ENCODE measurements at places on chromosomes 7 and 10.

GRCh38 chr7:142418326-142418725, 160.5 kb upstream of the PRSS58 start:
- no peak for DNase-seq

- DNase-seq, result no peak
Measured at GRCh38 chr10:30928742-30929141, 102.9 kb downstream of the ZNF438 start.

- no peak for DNase-seq
Measured at GRCh38 chr10:88946965-88947590, 5.5 kb downstream of the ACTA2 start.

- no peak for DNase-seq
Measured at GRCh38 chr7:132456418-132456817, 119.9 kb downstream of the PLXNA4 start.

DNA sequence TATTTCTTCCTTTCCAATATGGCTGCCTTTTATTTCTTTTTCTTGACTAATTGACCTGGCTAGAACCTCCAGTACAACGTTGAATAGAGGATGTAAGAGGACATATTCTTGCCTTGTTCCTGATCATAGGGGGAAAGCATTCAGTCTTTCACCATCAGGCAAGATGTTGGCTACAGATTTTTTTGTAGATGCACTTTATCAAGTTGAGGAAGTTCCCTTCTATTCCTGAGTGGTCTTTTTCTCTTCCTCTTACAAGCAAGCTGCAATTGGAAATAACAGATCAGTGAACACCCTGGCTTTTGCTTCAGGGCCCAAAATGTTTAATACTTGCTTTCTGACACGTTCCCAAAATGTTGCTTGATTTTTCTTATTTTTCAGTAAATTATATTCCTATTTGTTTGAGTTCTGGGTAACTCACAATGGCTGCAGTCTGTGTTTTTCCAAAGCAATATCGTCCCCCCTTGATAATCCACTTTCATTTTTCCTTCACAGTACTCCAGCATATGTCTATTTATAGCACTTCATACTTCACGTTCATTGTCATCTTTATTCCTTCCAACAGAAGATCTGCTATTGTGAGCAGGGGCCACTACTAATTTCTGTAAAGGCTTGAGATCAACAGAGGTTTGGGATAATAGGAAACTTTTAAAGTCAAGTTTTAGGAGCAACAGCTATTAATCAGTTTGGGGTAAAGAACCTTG, 11.7 kb downstream of the CPEB3 start:
- DNase-seq, result no peak

GRCh38 chr7:155645662-155646061, 1.2 kb downstream of the RBM33 start:
- DNase-seq, result no peak

GRCh38 chr7:22610951-22611757, 111.2 kb upstream of the STEAP1B start:
- no peak for DNase-seq

GRCh38 chr10:132133005-132133404, 53.7 kb upstream of the DPYSL4 start:
- no peak for DNase-seq

GRCh38 chr7:23208316-23208715, 26.5 kb downstream of the NUP42 start:
- no peak for DNase-seq

DNA sequence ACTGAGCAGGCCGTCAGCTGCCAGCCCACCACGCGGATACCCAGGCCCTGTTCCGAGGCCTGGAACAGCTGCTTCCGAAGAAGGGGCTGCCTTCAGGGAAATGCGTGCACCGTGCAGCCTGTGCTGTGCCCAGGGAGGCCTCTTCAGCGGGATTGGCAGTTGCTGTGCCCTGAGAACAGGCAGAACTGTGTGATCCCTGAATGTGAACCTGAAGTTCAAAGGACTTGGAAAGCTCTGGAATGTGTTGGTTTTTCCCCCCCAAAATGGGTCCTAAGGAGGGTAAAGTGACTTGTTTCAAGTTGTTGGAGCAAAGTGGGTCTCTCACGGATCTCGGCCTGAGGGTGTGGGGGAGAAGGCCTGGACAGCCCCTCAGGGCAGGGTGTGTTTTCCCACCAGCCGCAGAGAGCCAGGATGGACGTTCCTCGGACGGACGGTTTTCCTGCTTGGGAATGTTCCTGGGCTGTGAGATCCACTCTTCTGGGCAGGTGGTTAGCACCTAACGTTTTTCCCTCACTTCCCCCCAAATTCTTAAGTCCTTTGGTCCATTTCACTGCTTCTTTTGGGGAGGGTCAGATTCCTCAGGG, 2.1 kb downstream of the SPRN start:
- no peak for DNase-seq

GRCh38 chr10:125081931-125082330, 78.4 kb downstream of the CTBP2 start:
- DNase-seq, result no peak

GRCh38 chr7:22895140-22895827, 72.6 kb upstream of the TOMM7 start:
- no peak for DNase-seq

DNA sequence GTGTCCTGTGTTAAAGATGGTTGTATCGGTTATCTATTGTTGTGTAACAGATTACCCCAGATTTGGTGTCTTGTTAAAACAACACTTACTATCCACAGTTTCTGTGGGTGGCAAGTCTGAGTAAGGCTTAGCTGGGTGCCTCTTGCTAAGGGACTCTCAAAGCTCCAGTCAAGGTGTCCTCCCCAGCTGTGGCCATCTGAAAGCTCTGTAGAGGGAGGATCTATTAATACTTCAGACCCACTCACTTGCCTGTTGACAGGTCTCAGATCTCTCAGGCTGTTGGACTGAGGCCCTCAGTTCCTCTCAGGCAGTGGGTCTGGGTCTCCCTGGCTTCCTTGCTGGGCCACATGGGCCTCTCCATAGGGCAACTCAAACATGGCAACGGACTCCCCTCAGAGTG, 19.6 kb downstream of the ARID5B start:
- no peak for DNase-seq

DNA sequence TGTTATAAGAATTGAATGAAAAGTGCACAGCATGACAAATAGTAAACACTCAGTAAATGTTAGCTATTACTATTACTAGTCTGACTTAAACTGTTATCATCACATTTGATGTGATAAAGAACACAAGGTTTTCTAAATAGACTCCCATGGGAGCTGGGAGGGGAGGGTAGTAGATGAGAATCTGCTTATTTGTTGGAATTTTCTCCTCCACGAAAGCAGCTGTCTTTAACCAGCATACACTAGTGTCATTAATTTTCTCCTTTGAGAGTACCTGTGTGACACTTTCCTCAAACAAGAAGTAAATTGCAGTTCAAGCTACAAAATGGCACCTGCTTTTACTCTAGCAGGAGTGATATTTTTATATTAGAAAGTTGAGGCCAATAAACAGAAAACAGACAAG, 200.1 kb downstream of the SKAP2 start:
- DNase-seq, result no peak

DNA sequence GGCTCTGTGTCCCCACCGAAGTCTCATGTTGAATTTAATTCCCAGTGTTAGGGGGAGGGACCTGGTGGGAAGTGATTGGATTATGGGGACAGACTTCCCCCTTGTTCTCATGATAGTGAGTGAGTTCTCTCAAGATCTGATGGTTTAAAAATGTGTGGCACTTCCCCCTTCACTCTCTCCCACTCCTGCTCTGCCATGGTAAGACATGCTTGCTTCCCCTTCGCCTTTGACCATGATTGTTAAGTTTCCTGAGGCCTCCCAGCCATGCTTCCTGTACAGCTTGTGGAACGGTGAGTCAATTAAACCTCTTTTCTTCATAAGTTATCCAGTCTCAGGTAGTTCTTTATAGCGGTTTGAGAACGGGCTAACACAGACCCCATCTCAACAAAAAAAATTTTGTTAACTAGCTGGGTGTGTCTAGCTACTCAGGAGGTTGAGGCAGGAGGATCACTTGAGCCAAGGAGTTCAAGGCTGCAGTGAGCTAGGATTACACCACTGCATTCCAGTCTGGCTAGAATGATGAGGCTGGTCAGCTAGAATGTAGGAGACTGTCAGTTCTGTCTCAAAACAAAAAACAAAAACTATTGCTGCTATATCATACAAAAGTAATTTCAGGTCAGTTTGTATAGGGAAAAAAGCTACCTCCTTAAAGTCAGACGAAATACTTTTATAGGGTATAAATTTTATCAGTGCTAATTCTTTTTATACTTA, 57.7 kb downstream of the ATAD1 start:
- DNase-seq, result no peak

All from esophagus squamous epithelium (tissue), 5 donors.